Urinary bladder (tissue), 4 donors: ENCODE measurements at places on chromosomes 6 and 20.
A peak's percentile ranks its signal among the peaks of the same experiment; 100 is the strongest.

- DNase-seq = no peak
Measured at GRCh38 chr6:26545627-26546026, 7.5 kb downstream of the HMGN4 start.

GRCh38 chr20:35117196-35117595 lies 24.6 kb upstream of the TRPC4AP start:
- no peak for DNase-seq

DNA sequence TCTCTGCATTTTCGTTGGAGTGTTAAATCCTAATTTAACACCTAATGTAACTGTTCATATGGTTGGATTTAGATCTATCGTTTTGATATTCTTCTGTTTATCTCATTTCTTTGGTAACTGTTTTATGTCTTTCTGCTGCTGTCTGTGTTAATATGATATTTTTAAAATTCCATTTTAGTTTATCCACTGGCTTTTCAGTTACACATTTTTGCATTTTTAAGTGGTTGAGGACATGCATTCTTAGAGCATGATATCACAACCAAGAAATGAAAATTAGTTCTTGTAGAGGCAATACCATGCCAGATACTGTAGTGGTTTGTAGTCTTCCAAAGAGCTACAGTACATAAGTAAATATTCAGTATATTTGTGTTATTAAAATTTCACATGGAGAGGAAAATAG lies 58.6 kb downstream of the LIN28B start:
- DNase-seq = no peak

DNA sequence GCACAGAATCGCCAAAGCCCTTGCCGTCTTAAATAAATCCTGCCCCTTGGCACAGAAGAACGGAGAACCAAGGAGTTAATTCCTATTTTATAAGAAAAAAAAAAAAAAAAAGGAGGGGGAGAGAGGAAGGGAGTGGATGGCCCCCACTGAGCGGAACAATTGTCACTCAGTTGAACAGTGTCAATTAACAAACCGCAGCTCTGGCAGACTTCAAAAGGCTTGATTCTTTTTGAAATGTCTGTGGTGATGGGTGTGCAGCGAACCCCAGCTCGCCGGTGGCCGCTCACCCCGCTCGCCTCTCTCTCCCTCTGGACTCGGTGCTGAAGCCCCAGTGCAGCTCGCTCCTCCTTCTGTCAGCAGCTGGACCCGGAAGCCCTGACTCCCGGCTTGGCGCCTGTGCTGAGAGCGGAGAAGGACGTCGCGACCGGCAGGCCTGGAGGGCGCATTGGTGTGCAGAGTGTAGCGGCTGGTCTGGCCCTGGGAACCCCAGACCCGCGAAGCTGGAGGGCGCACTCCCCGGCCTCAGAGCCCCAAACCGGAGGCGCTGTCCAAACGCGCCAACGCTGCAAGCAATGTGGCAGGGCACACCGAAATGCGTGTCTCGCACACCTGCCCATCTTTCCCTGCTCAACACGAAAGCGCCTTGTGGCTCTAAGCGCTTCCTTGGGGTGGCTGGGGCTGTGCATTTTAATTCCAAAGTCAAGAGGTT lies 3.4 kb downstream of the LINC00237 start:
- no peak for DNase-seq

DNA sequence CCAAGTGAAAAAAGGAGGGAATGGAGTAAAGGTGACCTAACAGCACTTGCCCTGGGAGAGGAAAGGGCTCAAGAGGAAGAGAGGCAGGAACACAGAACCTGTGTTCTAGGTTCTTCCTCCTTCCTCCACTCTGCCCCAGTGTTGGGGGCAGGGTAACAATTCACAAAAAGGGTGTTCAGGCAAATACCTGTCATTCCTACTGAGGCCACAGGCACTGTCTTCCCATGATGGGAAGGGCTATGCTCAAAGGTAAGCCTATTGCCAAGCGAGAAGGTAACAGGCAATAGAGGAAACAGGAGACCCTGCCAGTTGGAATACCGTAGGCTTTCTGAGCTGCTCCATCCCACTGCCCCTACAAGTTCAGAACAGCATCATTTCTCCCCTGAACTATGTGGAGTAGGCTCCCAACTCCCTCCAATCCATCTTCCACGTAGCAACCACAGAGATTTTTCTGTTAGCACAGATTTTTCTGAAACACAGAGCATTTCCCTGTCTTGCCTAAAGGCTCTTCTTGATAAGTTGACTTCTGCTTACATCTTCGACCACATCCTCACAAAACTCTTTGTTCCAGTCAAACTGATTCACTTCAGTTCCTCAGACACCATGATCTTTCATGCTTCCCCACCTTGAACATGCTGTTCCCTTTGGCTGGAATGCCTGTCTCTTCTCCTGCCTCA lies 2.7 kb downstream of the AGPAT1 start:
- no peak for DNase-seq

DNA sequence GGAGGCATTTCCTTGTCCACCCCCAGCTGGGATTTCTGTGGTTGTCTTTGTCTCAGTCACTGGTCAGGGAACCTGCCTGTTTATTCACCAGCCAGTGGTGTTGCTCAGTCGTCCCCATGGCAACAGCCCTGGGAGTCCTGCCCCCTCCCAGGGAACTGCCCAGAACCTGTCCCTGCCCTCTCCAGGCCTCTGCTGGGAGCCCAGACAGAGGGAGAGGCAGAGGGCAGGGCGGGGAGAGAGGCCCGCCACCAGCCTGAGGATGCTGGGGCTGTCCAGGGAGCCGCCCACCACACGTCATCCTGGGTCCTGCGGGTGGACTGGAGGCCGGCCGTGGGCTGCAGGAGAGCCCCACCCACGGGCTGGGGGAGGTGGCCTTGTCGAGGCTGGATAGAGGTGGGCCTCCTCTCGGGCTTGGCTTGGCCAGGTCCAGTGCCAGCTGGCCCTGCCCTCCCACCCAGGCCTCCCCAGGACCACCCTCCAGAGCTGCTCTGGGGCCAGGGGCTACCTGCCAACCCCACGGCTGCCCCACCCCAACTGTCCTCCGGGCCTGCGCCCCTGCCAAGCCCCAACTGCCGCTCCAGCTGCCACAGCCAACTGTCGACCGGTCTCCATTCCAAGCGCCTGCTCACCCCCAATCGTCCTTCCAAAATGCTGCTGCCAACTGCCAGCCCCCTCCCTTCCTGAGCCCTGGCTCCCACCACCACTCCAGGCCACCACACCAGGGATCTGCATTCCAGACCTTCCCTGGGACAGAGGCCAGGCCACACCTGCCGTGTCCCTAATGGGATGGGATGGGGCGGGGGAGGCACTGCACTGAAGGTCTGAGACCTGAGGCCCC lies 4.2 kb upstream of the ZBTB46 start:
- peak; percentile 78 for DNase-seq
